Central memory CD4-positive, alpha-beta T cell (primary cell): ENCODE measurements at places on chromosomes 7 and 10.
A peak's percentile ranks its signal among the peaks of the same experiment; 100 is the strongest.

DNA sequence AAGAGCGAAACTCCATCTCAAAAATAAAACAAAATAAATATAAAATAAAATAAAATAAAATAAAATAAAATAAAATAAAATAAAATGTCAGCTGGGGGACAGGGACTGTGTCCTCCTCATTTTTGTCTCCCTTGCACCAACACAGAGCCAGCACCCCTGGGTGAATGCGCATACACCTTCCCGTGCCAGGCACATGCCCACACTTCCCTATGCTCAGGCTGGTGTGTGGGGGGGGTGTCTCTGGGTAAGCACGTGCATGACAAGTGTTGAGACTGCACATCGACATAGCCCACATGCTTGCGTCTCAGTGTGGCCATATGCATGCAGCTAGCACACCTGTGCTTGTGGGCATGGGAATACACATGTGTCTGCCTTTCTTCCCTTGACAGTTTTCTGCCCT is 24.7 kb upstream of the TLX1 start:
- DNase-seq = no peak

DNA sequence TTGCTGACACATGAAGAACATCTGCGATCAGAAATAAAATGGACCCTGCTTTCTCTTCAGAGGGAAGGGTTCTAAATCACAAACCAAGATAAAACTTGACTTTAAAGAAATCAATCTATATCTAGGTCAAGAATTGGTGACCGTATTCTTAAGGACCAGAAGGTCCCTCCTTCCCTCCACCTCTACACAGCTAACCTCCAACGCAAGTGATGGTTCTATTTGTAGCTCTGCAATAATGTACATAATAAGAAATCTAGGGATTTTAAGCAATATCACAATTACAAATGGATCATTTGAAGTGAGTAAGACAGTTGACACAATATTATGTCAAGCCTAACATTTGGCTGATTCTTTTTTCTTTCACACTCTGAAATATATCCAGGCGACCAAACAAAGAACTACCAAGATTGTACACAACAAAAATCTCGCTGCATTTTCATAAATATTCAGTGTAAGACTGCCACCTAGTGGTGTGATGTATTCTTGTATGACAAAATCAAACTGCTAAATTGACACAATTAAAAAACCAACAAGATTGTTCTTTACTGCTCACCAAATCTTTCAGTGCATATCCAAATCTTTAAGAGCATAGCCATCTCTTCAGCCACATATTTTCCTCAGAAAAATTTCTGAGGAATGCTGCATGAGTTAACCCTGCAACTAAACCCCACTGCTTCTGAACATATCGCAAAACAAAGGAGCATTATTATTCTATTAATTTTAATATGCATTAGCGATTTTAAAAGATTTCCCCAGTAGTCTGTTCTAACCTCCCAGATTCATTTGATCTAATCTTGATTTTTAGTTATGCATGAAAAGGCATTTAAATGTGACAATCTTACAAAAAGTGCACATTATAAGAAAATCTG is 44.5 kb downstream of the ICA1 start:
- DNase-seq = peak; percentile 58

DNA sequence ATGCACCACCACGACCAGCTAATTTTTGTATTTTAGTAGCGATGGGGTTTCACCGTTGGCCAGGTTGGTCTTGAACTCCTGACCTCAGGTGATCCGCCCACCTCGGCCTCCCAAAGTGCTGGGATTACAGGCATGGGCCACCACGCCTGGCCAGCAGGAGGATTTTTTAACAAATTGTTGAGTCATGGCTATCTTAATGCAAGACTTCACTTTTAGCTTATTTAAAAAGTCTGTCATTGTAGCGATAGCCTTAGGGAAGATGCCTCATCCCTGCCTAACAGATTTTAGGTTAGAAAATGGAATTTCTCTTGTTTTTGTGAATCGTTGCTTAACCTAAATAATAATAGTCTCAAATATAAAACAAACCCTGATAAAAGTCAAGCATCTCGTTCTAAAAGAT is 35.5 kb downstream of the PPP2R2D start:
- DNase-seq = no peak

GRCh38 chr10:7425691-7426090 is 14.9 kb upstream of the SFMBT2 start:
- DNase-seq = no peak

- DNase-seq = no peak
Observed at GRCh38 chr7:22728401-22729029, 1.5 kb downstream of the IL6 start.

DNA sequence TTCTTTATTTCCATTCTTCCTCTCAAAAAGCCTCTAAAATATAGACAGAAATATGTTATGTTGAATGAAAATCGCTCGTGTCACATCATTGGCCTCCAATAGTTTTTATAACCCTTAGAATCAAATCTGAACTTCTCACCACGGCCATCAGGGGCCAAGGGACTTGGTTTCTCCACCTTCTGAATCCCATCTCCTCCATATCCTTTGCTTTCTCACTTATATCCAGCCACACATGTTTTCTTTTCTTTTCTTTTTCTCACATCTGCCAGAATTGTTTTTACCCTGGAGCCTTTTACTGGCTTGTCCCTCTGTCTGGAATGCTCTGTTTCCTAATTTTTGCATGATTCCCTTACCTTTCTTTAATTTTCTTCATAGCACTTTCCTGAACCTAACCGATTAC is 95.6 kb downstream of the CD36 start:
- DNase-seq = no peak

- DNase-seq = no peak
Observed at GRCh38 chr10:44390585-44391072, 5.7 kb upstream of the CXCL12 start.

DNA sequence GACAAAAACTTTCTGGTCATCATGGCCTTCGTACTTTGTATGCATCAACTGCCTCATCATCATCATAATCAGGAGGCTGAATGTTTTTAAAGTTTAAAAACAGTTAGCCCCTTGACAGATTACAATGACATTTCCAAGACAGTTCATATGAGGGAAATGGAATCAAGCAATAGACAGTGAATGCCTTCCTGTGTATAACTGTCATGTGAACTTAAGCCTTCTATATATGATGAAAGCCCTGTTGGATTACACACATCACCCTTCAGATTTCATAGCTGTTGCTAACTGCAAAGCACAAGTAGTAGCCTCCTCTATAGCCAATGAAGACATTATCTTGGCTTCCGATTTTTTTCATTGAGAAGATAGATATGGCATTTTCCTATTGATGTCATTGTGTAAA is 154.0 kb downstream of the PLXDC2 start:
- DNase-seq = no peak

DNA sequence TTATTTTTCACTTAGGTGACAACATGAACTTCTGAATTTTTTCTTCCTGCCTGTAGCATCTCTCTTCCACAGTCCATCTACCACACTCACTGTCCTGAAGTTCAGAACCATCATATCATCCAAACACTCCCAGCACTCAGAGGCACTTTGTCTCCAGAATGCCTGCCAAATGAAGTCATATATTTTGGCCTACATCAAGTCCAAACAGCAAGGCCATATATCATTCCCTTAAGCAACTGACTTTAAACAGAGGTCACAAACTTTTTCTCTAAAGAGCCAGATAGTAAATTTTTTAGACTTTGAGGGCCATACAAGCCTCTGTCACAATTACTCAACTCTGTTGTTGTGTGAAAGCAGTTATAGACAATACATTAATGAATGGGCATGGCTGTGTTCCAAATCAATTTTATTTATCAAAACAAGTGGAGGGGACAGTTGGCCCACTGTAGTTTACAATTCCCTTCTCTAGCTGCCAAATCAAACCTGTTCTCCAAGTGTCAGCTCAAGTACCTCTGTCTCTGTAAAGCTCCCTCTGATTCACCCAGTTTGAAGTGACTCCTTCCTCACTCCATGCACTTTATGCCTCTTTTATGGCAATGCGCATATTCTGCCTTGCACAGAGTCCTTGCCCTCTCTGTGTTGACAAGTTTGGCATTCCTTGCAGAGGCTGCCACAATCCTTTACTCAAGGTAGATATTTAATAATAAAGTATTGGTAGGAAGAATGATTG is 305.7 kb downstream of the FZD1 start:
- DNase-seq = no peak

- no peak for DNase-seq
Observed at GRCh38 chr7:44849885-44850544, 2.1 kb upstream of the H2AZ2 start.

GRCh38 chr7:70312336-70312735 is 714.1 kb downstream of the AUTS2 start:
- DNase-seq = peak; percentile 37

- DNase-seq = peak; percentile 24
Observed at GRCh38 chr10:125982260-125982948, 86.0 kb downstream of the FANK1 start.

DNA sequence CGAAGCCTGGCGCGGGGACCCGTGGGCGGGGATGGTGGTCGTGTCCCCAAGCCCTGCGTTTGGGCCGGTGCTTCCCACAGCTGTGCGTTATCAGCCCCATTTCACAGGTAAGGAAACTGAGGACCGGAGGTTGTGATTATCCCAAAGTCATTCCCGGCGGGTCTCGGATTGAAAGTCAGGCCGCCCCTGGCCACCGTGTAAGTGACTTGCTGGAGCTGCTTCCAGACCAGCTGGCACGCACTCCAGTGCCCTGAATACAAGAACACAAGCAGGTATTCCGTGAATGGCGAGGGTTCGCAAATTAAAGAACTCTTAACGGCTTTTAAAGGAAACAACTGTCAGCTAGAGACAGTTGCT is 675 bp upstream of the ATE1 start:
- no peak for DNase-seq
